ENCODE measurements at places on chromosomes 16 and 17. TPM values are rescaled to one million over a fixed set of nuclear protein-coding genes. Genes with fewer than 3 reads are reported as not detected.

Gene NSF
- 19.3 TPM for total RNA-seq

Gene SOX15
- 0.26 TPM for total RNA-seq

Gene ACSM3
- 3.8 TPM for total RNA-seq

Gene CCL8
- total RNA-seq, result not detected

Gene NLGN2
- total RNA-seq, result 15.5 TPM

Gene MC1R
- 6.1 TPM for total RNA-seq

Gene CA10
- total RNA-seq, result not detected

Gene NPIPB4
- 24.4 TPM for total RNA-seq

Gene CDH5
- total RNA-seq, result 0.23 TPM

Gene C17orf100
- total RNA-seq, result 2.8 TPM

Gene TTYH2
- 1.7 TPM for total RNA-seq

Gene NPIPA5
- 0.90 TPM for total RNA-seq

Gene PYDC1
- total RNA-seq, result not detected

Gene DLX3
- total RNA-seq, result 0.09 TPM

All from A549 treated with Hydrocortisone at 1 μM for 4 hours (cell line).